Karpas-422 (cell line): ENCODE measurements at places on chromosomes 2 and 18. TPM values are rescaled to one million over a fixed set of nuclear protein-coding genes. Genes with fewer than 3 reads are reported as not detected.

C2orf80 gene
- not detected in 2 replicates for total RNA-seq

DNA sequence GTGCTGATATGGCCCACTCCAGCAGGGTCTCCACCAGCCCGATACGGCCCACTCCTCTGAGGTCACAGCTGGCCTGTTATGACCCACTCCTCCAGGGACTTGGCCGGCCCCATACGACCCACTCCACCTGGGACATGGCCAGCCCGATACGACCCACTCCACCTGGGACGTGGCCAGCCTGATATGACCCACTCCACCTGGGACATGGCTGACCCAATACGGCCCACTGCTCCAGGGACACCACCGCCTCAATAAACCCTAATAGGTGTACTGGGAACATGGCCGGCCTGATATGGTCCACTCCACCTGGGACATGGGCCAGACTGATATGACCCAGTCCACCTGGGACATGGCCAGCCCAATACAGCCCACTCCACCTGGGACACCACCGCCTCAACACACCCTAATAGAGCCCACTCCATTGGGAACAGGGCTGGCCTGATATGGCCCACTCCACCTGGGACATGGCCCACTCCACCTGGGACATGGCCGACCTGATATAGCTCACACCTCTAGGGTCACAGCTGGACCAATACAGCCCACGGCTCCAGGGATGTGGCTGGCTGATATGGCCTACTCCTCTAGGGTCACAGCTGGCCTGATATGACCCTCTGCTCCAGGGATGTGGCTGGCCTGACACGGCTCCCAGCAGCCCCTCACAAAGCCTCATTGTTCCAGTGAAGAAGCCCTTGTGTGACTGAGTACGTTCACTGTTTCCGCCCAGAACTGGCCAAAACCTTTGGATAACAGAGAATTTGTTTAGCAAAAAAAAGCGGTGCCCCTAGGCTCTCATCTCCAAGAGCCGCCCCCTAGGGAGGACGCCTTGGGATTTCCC lies 245.6 kb downstream of the HDAC4 start:
- no peak for DNase-seq

GRCh38 chr2:111941531-111941930 lies 43.1 kb downstream of the MERTK start:
- DNase-seq = no peak

SERPINB11 gene
- not detected in 2 replicates for total RNA-seq

DNA sequence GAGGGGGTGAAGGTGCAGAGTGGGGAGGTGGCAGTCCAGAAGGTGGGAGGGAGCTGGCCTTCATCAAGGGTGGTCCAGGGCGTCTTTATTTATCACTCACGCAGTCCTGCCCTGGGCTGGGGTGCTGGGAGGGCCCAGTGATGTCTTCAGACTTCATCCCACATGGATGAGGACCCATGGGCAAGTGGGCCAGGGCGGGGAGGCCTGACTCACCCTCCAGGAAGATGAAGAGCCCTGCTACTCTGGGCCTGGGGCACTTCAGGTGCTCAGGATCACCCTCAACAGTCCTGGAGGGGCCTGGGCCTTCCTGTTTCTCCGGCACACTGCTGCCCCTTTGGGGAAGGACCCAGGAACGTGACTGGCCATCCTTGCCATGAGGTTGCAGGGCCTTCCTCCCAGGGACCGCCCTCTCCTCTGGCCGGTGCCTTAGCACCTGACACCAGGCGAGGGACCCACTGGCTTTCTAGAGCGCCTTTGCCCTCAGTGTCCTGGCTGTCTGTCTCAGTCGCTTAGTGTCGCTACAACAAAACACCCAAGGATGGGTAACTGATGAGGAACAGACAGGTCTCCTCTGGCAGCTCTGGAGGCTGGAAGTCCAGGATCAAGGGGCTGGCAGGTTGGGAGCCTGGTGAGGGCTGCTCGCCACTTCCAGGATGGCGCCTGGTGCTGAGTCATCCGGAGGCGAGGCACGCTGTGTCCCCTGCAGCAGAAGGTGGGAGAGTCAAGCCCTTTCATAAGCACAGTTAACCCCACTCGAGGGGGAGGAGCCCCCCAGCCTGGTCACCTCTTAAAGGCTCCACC lies 57.8 kb upstream of the HS6ST1 start:
- DNase-seq = no peak
